Stimulated activated naive CD4-positive, alpha-beta T cell treated with Interleukin-2 at 50 U/mL for 16 hours (primary cell): ENCODE measurements at places on chromosomes 16 and 17.

DNA sequence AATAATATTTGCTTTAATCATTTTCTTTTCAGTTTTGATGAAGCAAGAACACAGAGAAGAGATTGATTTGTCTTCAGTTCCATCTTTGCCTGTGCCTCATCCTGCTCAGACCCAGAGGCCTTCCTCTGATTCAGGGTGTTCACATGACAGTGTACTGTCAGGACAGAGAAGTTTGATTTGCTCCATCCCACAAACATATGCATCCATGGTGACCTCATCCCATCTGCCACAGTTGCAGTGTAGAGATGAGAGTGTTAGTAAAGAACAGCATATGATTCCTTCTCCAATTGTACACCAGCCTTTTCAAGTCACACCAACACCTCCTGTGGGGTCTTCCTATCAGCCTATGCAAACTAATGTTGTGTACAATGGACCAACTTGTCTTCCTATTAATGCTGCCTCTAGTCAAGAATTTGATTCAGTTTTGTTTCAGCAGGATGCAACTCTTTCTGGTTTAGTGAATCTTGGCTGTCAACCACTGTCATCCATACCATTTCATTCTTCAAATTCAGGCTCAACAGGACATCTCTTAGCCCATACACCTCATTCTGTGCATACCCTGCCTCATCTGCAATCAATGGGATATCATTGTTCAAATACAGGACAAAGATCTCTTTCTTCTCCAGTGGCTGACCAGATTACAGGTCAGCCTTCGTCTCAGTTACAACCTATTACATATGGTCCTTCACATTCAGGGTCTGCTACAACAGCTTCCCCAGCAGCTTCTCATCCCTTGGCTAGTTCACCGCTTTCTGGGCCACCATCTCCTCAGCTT is 45.0 kb downstream of the ESRP2 start:
- DNase-seq: no peak

- DNase-seq: peak; percentile 90
Observed at GRCh38 chr17:8376271-8377067, at the start of gene KRABD2. KRABD2 (minus strand) TSS chr17:8376704.

DNA sequence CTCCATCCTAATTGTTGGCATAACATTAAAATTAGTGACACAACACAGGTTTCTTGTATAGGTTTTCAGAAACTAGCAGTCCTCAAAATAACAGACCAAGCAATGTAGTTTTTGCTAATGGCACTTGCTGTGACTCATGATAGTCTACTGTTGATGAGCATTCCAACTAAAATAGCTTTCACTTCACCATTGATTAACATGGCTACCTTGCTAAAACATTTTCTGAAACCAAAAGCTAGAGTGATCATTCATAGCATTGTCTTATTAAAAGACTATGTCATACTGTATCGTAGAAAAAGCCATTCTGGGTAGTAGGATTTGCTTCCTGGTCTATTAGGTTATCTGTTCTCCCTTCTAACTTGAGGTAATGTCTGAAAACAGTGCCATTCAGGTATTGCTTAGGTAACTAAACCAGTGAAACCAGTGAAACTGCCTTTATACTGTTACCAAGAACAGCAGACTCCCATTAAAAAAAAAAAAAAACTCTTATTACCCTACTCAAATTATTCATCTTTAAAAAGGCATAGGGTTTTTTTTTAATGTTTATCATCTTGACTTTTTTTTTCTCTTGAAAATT is 2.5 kb upstream of the CLTC start:
- DNase-seq: no peak

GRCh38 chr16:85101956-85102630 is 10.2 kb downstream of the CIBAR2 start:
- no peak for DNase-seq

DNA sequence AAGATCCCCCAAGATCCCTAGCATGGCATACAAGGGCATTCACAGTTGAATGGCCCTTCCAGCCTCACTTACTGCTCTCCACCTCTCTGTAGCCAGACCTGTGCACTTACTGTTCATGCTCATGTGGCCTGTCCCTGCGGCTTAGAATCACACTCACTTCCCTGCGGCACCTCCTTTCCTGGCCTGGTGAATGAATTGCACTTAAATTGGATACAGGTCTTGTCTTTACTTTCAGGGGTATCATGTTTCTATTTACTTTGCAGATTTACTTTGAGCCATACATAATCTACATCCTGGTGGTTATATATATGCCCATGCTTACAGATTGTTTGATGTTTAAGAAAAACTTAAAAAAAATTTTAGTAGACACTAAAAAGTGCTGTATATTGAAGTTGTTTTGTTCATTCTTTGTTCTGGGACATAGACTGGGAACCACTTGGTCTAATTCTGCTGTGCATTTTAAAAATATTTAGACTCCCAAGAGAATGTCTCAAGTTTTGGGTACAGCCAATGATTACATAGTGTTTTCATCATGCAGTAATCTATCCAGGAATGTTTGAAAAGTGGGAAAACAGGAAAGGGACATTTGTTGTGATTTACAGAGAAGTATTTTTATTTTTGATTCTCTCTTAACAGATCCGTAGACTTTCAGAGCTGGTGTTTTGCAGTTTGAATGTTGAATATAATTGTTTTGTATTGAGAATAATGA is 63.9 kb downstream of the NUP88 start:
- no peak for DNase-seq

DNA sequence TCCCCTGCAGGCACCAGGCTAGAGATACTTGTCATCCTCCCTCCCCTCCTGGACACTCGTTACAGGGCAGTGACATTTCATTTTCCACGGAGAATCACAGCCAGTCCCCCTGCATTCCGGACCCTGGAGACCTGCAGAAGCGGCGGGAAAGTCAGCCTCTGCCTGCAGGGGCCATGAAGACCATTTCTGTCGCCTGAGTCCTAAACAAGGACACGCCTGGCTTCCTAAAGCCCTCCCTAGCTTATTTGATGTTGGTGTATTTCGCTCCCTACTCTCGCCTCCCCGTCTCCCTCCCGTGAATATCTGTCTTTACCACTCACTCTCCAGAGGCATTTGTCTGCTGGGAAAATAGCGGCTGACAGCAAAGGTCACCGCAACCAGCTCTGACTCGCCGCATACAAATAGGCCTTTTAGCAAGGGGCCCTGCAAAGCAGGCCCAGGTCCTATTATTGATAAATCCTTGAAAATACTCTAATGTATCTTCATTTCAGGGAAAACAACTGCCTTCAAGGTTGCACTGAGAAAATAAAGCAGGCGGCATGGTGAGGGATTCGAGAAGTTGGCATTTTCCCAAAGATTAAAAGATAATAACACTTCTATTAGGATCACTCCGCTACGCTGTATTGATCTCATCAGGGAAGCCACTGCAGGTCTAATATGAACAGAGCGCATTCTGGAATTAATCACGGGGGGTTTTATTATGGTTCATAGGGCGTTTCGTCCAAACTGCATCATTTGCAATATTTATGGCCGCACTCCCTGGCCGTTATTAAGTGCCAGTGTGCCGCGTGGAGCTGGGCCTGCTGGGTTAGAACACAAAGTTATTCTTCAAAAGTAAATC is 447.1 kb upstream of the CDH5 start:
- DNase-seq: no peak

DNA sequence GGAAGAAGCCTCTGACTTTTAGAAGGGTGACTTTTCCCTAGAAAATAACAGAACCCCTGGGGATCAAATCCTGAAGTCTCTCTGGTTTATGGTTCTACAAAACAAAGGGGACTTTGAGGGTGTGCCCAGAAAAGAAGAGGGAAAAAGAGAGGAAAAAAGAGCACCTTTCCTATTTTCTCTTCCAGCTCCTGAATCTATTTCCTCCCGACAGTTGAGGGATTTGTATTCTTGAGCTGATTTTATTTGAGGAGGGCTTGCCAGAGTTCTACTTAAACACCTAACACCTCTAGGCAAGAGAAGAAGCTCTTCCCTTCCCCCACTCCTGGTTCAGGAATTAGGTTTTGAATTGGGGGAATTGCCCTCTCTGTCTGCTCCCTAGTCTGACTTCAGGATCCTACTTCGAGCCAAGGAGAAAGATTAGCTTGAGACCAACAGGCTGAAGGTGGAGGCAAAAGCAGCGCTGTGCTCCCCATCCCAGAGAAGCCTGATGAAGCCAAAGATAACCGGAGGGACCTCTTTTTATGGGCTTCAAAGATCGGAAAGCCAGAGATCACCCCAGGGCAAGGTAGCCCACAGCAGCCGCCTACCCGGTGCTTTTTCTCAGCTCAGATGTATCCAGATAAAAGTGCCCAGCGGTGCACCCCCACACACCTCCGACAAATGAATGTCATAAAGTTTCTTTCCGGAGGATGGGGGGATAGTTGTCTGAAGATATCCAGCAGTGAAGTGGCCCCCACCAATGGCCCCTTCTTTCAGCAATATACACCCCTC is 796 bp downstream of the HOXB3 start:
- no peak for DNase-seq

GRCh38 chr17:48883171-48883570 is 9.4 kb upstream of the ATP5MC1 start:
- DNase-seq: no peak

DNA sequence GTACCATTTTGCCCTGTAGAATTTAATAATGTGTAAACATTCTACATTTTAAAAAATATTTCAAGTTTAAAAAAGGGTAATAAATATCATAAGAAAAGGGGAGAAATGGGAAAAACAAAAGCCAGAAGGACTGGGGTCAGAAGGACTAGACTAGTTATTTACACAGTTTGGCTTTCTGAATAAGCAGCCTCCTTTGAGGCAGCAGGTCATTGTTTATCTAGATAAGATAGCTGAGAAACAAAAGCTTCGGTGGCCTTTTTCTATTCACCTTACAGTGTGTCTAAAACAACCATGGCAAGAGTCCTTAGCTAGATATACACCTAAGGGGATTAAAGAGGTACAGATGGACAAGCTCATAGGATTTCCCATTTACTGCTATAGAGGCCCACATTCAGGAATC is 396.5 kb upstream of the PMFBP1 start:
- DNase-seq: no peak

- DNase-seq: no peak
Observed at GRCh38 chr16:1909561-1910231, 8.5 kb downstream of the HS3ST6 start.

DNA sequence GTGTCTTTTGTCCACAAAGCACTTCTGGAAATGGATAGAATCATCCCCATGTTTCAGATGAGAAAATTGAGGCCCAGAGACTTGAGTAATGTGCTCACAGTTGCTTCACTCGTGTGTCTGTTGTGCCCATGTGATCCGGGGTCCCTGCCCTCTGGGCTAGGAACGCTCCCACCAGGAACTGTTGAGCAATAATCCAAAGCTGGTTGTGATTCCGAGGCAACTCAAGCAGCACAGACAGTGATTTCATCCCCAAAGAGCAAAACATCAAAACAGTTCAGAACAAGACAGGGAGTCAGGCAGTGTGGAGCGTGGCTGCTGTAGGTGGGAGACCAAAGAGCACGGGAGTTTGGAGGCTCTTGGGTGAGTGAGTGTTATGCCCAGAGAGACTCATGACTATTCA is 205.0 kb upstream of the ASIC2 start:
- DNase-seq: no peak

DNA sequence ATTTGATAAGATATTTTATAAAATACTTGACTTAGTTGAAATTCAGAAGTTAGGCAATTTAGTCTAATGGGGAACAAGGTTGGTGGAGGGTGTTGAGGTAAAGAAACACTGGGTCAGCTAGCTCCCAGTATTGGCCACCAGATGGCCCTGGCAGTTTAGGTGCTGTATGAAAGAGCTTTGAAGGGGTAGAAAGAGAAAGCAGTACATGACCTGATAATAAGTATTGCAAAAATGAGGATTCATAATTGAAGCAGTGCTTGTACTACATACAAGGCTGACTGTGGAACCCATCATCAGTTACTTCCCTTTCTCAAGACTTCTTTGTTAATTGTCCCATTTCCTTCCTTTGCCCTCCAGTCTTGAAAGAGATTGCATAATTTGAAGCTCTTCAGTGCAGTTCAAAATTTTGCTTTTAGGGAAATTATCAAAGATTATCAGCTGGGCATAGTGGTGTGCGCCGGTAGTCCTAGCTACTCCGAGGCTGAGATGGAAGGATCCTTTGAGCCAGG is 29.4 kb downstream of the TANC2 start:
- no peak for DNase-seq

DNA sequence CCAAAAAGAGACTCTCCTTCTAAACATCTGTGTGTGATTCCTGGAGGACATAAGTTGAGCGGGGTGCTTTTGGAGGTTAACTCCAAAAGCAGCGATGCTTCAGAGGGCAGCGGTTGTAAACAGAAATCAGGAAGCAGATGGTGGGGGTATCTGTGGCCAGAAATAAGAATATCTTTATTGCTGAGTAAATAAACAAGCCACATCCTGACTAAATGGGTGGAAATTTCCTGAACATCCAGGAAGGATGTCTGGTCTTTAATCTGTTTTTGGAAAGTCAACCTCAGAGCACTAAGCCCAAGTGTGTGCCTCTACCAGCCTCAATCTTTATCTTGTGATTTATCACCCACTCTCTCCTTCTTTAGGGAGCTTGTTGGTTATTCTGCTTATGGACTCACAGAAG is 123.3 kb downstream of the CDH13 start:
- DNase-seq: no peak

- no peak for DNase-seq
Observed at GRCh38 chr16:116015-116414, 22.5 kb downstream of the NPRL3 start.

DNA sequence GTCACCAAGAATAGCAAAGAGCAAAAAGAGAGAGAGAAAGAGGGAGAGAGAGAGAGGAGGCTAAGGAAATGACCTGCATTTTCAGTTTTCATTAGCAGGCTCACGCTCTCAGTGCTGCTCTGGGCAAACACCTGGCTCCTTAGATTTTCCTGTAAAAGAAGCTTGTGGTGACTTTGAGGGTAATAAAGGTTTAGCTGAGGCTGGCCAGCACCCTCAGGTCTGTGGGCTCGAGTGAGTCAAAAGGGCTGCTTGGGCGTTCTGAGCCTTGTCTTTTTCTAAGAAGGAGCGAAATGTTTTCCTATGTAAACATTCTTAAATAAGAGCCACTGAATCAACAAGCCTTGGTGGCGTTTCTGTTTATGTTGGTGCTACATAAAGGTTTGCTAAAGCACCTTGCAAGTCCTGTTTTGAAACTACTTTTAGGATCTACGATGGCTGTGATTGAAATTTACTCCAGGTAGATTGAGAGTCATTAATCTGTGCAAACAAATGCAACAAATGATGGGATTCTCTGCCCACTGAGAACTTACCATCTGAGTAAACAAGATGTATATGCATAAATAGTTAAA is 38.8 kb downstream of the SHISA6 start:
- DNase-seq: no peak

DNA sequence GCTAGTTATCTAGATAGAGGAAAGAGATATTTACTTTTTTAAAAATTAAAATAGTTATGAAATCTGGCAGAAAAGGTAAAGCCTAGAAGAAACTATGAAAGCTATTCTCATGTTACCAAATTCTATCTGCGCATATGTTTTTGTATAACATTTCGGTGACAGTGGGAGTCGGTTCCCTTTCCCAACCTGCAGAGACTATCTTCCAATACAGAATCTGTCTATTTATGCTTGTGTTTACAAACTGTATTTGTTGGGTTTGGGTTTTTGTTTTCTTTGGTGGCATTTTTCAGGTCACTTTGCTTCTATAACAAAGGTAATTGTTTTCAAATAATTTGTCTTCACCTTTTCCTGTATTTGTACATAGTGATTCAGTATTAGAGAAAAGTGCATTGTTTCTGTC is 69.8 kb downstream of the YPEL2 start:
- no peak for DNase-seq
